Mesenchymal stem cell (in vitro differentiated cells and primary cell): ENCODE measurements at places on chromosomes 4 and X.

GRCh38 chr4:88969271-88969670 is 87.7 kb downstream of the FAM13A start:
- DNase-seq, result no peak

DNA sequence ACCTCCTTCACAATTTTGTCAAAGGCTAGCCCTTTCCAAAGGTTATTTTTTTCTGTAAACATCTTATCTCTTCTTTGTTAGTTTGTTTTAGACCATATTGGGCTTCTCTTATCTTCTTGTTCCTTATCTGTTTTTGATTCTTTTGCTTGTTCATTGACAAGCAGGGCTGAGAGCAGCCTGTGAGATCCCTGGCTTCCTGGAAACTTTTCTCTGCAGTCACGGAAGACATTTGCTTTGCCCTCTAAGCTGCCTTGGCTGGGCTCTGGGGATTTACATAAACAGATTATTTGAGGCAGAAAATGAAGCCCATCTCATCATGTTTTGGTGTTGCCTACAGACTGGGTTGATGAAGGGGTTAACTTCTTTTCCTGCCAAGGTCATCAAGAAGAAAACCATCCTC is 157.4 kb upstream of the AMOT start:
- no peak for DNase-seq

- DNase-seq, result no peak
These were observed 222.7 kb upstream of the LNX1 start for GRCh38 chr4:53813998-53814397.

GRCh38 chr4:139596034-139596683 is 40.1 kb upstream of the SETD7 start:
- DNase-seq, result peak; percentile 25

DNA sequence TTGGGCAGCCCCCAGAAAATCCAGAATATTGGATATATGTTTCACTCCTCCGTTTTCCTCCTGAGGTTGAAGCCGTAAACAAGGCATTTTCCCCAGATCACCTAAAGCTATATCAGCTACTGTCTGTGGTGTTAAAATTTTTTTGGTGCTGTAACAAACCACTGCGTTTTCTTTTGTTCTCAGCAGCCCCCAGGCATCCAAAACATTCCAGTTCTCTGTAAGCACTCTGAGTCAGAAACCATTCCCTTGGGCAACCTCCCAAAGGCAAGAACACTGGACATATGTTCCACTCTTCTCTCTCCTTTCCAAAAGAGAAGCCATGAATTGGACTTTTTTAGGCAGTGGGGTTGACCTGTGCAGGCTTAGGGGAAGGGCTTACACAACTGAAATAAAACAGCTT is 310.9 kb downstream of the MID1IP1 start:
- no peak for DNase-seq

DNA sequence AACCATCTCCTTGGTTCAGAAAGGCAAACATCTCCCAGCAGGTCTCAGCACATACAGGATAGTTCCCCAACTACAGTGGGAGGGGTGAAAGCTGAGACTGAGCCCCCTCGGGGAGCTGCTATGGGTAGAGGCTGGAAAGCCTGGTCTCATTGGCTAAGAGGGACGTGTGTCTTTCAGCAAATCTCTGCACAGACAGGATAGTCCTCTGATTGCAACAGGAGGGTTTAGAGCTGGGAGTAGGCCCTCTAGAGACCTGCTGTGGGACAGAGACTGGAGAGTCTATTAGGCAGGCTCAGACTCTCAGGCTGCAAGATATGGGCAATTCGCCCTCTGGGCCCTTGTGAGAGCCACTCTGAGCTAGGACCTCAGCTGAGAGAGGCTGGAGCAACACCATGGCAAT is 271.6 kb upstream of the GALNT7 start:
- DNase-seq, result no peak

GRCh38 chr4:87738483-87738882 is 60.9 kb upstream of the IBSP start:
- no peak for DNase-seq

- no peak for DNase-seq
These were observed 6.8 kb downstream of the TXK start for GRCh38 chr4:48127231-48127630.

GRCh38 chrX:132258509-132258908 is 39.3 kb upstream of the RAP2C start:
- no peak for DNase-seq

GRCh38 chr4:186021461-186022167 is 47.3 kb upstream of the TLR3 start:
- DNase-seq, result peak; percentile 29

DNA sequence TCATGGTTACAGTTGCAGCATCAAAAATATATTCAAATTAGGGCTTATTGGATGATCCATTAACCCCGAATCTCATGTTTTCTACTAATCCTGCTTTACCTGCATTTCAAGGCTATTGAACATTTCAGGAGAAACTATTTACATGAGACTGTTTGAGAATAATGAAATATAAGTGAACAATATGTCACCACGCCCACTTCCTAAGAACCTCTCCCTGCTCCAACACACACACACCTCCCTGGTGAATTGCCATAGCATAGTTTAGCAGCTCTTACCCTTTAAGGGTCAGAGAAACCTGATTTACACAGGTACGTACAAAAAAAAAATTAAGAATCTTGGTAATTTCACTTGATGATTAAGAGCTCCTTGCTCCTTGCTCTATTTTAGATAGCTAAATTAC is 113.4 kb downstream of the ANXA5 start:
- no peak for DNase-seq

DNA sequence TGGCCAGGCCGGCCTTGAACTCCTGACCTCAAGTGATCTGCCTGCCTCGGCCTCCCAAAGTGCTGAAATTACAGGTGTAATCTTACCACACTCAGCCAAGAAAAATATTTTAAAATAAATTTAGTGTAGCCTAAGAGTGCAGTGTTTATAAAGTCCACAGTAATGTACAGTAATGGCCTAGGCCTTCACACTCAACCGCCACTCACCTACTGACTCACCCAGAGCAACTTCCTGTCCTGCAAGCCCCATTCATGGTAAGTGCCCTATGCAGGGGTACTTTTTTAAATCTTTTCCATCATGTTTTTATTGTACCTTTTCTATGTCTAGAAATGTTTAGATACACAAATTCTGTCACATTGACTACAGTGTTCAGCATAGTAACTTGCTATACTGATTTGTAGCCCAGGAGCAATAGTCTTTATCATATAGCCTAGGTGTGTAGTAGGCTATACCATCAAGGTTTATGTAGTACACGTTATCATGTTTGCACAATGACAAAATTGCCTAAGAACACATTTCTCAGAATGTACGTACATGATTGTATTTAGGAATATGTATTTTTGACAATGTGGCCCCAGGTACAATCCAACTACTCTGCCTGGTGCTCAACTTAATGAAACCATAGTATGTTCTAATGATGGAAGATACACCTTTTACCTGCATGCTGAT is 455.2 kb downstream of the PCDH7 start:
- DNase-seq, result no peak

GRCh38 chr4:12881945-12882584 is 602.1 kb downstream of the RAB28 start:
- no peak for DNase-seq

DNA sequence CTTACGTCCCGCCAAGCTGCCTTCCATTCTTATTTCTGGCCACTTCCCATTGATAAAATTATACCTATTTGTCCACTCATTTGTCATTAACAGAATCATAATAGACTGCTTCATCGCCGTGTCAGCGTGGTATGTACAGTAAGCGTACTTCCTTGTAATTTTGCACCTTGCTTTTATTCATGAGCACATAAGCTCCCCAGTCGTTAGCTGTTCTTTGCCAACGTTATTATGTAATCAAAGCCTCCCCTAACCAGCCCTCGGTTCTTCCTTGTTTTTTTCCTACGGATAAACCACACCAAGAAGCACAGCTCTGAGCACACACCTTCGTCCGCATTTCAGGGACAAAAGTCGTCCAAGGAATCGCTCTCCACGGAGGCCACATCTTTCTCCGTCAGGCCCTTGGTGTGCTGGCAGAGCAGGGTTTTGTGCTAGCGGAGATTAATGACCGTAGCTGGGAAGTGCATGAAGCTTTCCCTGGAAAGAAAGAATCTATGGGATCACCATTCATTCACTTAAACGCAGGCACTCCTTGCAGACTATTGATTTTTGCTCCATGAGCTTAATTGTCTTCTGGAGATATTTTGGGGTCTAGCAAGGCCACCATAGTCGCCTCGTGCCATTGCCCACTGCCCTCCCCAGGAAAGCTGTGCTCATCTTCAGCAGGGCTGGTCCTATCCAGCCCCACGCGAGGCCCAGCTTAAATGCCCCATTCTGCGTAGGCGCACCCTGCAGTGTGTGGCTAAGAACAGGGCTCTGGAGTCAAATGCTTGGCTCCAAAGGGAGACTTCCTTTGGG is 200.9 kb upstream of the PSAPL1 start:
- DNase-seq, result no peak
